Stimulated activated CD4-positive, alpha-beta T cell treated with anti-CD3 and anti-CD28 coated beads, Interleukin-4, amount 100 ng/mL, for 4 hours (primary cell): ENCODE measurements at places on chromosomes 7 and 10.
A peak's percentile ranks its signal among the peaks of the same experiment; 100 is the strongest.

DNA sequence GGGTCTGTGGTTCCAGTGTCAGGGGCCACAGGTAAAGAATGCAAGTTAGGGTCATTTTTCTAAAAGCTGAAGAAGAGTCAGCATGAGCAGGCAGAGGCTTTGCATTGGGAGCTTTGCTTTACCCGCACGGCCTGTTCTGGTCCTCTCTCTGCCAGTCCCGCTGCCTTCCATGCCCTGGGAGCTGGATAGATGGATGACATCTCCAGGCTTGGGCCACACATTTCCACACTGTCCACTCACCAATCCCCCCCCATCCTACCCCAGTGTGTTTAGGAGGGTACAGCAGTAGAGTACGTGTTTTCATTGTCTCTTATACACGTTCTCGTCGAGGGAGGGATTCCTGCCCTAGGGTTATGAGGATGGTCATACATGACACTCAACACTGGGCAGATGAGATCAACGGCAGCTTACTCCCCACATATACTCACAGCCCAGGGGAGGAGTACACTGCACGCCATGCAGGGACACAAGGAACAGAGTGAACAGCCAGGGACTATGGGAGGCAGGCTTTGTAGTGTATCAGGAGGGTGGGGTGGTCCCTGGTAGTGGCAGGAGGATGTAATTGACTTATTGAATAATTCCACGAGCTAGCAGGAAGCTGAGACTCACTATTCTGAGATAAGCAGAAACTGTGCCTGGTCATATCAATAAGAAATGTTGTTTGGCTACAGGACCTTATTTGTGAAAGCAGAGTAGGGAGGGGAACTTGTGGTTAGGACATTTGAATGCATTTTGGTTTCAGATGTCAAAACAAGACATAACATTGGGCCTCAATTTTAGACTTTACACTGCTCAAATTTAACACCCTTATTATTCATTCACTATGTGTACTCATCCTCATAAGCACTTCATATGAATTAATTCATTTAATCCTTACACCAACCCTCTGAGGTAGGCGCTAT is 36.6 kb downstream of the PLPP4 start:
- no peak for DNase-seq

GRCh38 chr7:8177109-8177933 is 84.6 kb downstream of the ICA1 start:
- no peak for DNase-seq

DNA sequence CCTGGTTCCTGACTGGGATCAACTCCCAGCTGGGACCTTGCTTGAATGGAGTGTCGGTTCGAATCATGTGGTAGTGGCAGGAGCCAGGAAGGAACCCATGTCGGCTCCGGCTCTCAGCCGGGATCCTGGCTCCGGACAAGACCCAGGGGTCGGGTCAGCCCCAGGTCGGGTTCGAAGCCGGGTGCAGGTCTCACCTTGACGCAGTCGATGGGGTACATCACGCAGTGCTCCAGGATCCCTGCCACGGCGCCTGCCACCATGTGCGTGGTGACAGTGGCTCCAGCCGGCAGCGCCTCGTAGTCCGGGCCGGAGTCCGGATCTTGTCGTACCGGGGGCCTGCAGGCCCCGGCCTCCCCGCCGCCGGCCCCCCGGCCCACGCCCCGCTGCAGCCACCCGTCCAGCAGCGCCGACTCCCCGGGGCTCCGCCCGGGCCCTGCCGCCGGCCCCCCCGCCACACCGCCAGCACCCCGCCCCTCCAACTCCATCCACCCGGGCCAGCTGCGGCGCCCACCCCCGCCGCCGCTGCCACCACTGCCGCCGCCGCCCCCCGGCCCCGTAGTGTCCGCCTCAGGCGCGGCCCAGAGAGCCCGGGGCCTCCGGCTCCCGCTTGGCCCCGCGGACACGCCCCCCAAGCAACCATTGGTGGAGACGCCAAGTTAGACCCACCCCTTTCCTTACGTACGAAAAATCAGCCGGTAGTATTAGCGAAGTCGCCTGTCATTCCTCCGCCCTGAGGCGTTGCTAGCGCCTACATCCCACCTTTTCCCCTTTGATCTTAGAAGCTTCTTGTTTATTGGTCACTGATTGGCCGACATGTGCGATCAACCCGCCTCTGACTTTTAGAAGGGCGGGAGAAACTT is at the start of gene SLC25A28:
Gene SLC25A28 (minus strand): TSS at position 589 of the 860 bp plus-strand sequence. CDS start 104 bp downstream, at position 485.
- DNase-seq, result peak; percentile 86

DNA sequence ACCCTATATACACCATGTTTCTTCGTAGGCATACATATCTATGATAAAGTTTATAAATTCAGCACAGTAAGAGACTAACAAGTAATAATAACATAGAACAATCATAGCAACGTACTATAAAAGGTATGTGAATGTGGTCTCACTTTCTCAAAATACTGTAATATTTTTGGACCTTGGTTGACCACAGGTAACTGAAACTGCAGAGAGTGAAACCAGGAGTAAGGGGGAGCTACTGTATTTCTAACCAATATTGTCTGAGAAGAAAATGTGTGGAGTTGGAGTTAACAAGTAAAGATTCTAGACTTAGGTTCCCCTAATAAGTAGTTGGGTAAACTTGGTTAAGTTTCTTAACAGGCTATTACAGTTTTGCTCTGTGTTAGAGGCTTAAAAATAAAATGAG is 72.1 kb downstream of the GNAI1 start:
- no peak for DNase-seq

DNA sequence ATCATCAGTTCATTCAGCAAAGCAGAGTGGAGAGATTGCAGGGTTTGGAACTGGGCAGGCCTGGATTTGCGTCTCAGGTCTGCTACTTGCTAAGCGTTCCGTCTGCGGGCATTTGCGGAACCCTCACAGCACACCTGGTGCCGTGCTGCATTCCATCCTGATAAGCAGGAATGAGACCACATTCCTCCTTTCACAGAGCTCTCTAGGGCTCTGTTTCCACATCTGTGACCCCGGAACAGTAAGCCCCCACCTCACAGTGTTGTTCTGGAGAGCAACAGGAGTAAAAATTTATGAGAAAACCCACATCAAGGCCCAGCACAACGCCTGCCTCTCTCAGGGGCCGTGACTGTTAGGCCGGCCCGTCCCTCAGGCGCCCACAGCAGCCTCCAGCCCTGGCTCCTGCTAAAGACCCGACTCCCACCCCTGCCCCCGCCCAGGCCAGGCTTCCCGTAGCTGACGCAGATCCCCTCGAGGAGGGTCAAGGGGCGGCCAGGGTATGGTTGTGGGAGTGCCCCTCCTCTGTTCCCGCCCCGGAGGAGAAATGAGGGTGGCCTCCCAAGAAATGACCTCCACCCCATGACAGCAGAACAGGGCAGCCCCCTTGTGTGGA is 128.9 kb downstream of the RGS10 start:
- DNase-seq, result no peak

GRCh38 chr10:93965911-93966310 is 27.8 kb upstream of the PLCE1 start:
- DNase-seq, result no peak

DNA sequence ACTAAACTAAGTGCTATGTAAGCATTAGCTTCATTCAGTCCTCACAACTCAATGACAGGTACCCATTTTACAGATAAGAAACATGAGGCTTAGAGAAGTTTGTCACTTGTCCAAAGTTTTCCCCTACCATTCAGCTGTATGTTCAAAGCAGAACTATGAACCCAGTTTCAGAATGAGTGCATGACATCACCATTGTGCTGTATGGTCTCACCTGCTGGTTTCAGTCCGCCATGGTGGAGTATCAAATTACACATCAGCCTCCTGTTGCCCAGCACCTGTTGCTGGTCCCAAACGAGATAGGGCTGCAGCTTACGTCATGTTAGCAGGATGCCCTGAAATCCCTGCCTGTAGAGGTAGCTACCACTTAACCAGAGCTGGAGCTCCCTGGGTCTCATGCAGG is 95.0 kb downstream of the DYNC1I1 start:
- DNase-seq, result no peak

- DNase-seq, result no peak
Observed at GRCh38 chr7:14021069-14021468, 31.6 kb upstream of the ETV1 start.

DNA sequence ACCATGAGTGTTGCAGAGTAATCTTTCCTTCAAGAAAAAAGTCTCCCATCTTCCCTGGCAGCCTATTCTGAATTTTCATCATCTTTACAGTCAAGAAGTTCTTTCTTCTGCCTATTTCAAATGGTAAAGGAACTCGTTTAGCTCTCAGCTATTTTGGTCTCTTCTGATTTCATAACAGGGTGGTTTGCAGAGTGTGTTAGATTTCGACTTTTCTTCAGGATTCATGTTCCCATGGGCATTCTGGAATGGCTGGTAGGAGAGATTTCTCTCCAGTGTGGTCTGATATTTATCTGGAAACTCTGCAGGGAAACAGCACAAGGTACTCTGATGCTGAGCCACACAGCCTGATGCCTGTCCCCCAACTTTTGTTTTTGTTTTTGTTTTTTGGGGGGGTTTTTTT is 111.1 kb upstream of the FAM171A1 start:
- DNase-seq, result no peak

- no peak for DNase-seq
Observed at GRCh38 chr7:70585071-70585470, 546.9 kb upstream of the GALNT17 start.

DNA sequence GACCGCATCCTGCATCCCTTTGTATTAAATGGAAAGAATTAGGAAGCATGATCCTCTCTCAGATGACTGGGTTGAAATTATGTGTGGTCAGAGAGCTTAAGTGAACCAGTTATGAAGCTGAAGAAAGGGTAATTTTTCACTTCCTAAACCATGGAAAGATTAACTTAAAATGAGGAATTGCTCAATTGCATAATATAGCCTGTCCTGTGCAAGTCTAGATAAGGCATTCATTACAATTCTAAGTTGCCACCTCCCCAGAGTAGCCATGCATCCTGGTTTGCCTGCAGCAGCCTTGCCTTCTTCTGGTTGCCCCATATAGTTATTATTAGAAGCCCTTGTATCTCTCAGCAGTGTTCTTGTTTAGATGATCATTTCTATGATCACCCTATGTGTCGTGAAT is 45.3 kb downstream of the STARD3NL start:
- no peak for DNase-seq

DNA sequence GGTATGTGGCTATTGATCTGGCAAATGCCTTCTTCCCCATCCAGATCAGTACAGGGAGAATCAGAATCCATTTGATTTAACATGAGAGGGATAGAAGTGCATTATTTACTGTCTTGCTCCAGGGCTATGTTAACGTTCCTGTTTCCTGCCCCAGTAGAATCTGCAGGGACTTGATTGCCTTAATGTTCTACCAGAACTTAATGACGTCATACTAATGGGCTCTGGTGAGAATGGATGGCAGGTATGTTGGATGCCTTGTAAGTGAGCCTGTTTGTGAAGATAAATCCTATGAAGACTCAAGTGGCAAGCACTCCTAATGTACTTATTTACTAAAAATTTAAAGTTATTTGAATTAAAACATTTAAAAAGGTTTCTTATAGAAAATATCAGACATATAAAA is 44.5 kb upstream of the CHCHD3 start:
- no peak for DNase-seq

GRCh38 chr10:131998050-131998844 is 16.5 kb upstream of the BNIP3 start:
- no peak for DNase-seq

DNA sequence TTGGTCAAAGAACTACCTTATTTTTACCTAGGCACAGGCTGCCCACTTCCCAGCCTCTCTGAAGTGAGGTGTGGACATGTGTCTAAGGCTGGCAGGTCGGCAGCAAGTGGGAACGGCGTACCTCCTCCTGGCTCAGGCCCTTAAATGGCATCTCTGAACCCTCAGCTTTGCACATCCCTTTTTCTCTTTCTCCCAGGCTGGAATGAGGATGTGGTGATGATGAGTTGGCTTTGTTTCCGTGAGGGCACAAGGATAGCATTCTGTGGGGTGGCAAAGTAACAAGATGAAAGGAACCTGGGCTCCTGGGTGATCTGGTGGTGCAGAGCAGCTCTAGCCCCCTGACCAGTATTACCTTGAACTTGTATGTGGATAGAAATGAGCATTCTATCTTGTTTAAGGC is 196.8 kb downstream of the REEP3 start:
- DNase-seq, result no peak

- DNase-seq, result no peak
Observed at GRCh38 chr10:133058331-133059092, 29.2 kb upstream of the ADGRA1 start.

- DNase-seq, result no peak
Observed at GRCh38 chr7:151310578-151310977, 31.0 kb upstream of the NUB1 start.

DNA sequence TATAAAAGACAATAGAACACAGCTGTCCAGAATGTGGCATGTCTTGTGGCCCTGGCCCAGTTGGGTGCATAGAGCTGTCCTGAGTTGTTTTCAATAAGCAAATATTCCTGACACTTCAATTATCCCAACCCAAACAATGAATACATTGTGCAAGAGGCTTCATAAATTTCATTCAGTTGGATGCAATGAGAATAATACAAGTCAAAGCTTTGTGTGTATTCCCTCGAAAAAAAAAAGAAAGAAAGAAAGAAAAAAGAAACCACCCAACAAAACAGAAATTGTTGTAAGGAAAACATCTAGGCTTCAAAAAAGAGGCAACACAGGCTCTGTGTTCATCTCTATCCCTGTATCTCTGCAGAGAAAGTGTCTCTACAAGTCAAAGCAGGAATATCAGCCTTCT is 138.7 kb upstream of the ADO start:
- no peak for DNase-seq

GRCh38 chr7:123917878-123918277 is 7.2 kb upstream of the SPAM1 start:
- DNase-seq, result no peak

GRCh38 chr10:69088801-69089501 is 1.0 kb downstream of the SRGN start:
- peak; percentile 37 for DNase-seq

- no peak for DNase-seq
Observed at GRCh38 chr10:112738606-112739591, 211.1 kb upstream of the TCF7L2 start.

GRCh38 chr7:143049362-143049761 is 2.8 kb upstream of the OR6V1 start:
- no peak for DNase-seq

DNA sequence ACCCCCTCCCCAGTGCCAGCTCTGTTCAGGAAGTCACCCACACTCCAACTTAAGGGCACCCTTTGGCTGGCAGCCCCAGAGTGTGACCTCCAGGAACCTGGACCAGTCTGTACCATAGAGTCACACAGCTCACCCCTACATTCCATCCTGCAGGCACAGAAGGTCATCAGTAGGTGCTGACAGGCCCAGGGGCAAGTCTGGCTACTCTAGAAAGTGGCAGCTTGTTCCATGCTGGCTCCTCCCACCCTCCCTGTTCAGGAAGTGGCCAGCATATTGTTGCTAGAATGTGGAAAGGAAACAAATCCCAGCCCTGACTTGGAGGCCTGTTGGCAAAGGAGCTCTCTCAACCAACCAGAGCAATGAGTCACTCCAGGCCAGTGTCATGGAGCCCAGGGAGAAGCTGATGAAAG is 3.2 kb upstream of the NCOA4 start:
- DNase-seq, result no peak

- no peak for DNase-seq
Observed at GRCh38 chr7:89246196-89246595, 450.7 kb upstream of the TEX47 start.

- DNase-seq, result no peak
Observed at GRCh38 chr10:131043039-131043691, 268.4 kb downstream of the TCERG1L start.

GRCh38 chr10:14556285-14556956 is 218.3 kb downstream of the FAM107B start:
- DNase-seq, result no peak
